LHCN-M2 (cell line): ENCODE measurements at places on chromosomes 5 and 9. TPM values are rescaled to one million over a fixed set of nuclear protein-coding genes. Genes with fewer than 3 reads are reported as not detected.

The FBN2 gene
- total RNA-seq: 25.4 and 27.4 TPM in 2 replicates

The CCDC183 gene
- total RNA-seq: 1.4 TPM in 1 of 2 replicates, not detected in the other

The SLC6A19 gene
- not detected in 2 replicates for total RNA-seq

The CCNG1 gene
- 259 and 279 TPM in 2 replicates for total RNA-seq

The PCDHA4 gene
- 0.26 and 0.40 TPM in 2 replicates for total RNA-seq

The HSD17B3 gene
- total RNA-seq: not detected in 2 replicates

The SLC12A2 gene
- 32.9 and 40.8 TPM in 2 replicates for total RNA-seq

The SEMA6A gene
- 0.13 TPM in 1 of 2 replicates, not detected in the other for total RNA-seq

The ECPAS gene
- 47.6 and 48.5 TPM in 2 replicates for total RNA-seq

The GKAP1 gene
- total RNA-seq: 0.06 and 0.46 TPM in 2 replicates

The OBP2B gene
- not detected in 2 replicates for total RNA-seq

The PCDHB12 gene
- total RNA-seq: 3.1 and 3.6 TPM in 2 replicates

The PTPN3 gene
- 0.29 and 0.38 TPM in 2 replicates for total RNA-seq

The FRRS1L gene
- under 0.01 TPM in 1 of 2 replicates, not detected in the other for total RNA-seq

The LECT2 gene
- total RNA-seq: not detected in 2 replicates

The PDZD2 gene
- not detected in 2 replicates for total RNA-seq

The C9orf50 gene
- not detected in 2 replicates for total RNA-seq

The SLC24A2 gene
- 0.06 TPM in 2 replicates for total RNA-seq

- peak; percentile 88 for DNase-seq
Observed at GRCh38 chr5:176501333-176501732, 35.9 kb downstream of the RNF44 start.

GRCh38 chr9:111034170-111034897, 3.9 kb downstream of the LPAR1 start:
- DNase-seq: no peak

- no peak for DNase-seq
Observed at GRCh38 chr5:177958696-177959095, 37.3 kb downstream of the PROP1 start.

GRCh38 chr9:2857564-2858198, 13.8 kb upstream of the PUM3 start:
- peak; percentile 63 for DNase-seq

GRCh38 chr9:74032421-74032820, 464.7 kb upstream of the RORB start:
- DNase-seq: no peak

DNA sequence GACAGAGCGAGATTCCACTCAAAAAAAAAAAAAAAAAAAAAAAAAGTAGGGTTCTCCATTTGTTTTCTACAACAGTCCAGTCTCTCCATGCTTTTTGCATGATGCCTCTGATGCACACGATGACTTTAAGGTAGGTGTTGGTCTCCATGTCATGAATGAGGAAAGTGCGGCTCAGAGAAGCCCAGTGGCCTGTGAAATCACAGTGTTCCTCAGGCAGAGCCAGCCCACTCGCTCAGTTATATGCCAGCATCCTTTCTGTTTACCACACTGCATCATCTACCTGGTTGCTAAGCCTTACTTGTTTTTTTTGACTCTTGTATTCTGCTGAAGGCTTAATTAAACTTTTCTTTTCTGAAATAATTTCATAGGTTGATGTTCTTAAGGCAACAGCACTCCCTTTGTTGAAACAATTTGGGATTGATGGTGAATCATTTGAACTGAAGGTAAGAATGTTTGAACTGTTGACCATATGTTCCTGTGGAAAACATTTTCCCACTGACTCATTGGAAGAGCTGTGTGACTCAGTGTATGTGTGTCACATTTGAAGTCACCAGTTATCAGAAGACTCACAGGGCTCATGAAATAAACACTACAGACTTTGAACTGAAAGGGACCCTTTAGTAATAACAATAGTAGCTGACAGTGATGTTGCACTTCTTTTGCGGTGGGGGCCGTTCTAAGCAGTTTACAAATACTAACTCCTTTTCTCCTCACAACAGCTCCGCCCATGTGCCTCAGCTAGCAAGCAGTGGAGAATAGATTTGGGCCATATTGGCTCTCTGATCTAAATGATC, 40.2 kb downstream of the RCL1 start:
- peak; percentile 99 for DNase-seq

GRCh38 chr5:176352116-176352878, 9.3 kb downstream of the KIAA1191 start:
- no peak for DNase-seq

DNA sequence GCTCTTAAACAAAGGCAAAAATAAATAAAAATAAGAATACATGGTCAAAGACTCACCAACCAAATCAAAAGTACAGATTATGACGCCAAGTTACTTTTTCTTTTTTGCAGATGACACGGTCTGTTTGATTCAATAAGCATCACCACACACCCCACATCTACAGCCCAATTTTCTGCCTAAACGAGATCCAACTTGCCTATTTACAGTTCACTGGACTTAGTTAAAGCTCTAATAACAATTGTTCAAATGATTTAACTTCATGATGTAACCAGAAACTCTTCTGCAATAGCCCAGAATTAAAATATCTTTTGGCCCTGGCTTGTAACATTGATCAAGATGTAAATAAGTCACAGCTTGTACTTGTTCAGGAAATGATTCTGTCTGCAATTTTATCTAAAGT, 590.3 kb upstream of the C9orf72 start:
- no peak for DNase-seq

- peak; percentile 49 for DNase-seq
Observed at GRCh38 chr9:83981126-83981871, 694 bp downstream of the RMI1 start.

GRCh38 chr9:138022121-138022741, 144.6 kb downstream of the CACNA1B start:
- DNase-seq: no peak

- no peak for DNase-seq
Observed at GRCh38 chr9:118367383-118367782, 663.2 kb downstream of the TLR4 start.

DNA sequence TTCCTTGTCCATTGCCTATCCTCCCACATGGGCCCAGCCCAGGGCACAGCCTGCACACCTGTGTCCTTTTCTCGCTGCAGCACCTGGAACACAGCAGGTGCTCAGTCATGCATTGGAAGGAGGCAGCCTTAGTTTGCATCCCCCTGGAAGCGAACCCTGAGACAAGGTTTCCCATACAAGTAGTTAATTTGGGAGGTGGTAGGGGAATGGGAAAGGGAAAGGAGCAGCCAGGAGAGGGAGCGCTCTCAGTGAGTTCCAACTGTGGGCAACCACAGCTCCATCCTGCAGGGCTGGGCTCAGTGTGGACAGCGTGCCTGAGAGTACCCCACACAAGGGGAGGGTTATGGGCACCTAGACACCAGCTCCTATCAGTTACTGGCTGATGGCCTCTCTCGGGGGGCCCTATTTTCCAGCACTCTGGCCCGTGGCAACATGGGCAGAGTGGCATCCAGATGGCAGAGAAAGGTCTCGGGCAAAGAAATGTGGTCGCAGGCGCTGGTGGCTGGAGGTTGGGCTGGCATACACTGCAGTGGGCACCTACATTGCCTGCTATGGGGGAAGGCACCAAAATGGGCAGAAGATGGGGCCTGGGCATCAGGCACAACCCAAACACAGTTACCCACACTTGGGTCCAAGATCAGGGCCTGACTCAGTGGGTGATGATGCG, 50.1 kb downstream of the TSPAN17 start:
- DNase-seq: no peak

- DNase-seq: no peak
Observed at GRCh38 chr9:115413304-115413703, 295.3 kb upstream of the TNC start.

DNA sequence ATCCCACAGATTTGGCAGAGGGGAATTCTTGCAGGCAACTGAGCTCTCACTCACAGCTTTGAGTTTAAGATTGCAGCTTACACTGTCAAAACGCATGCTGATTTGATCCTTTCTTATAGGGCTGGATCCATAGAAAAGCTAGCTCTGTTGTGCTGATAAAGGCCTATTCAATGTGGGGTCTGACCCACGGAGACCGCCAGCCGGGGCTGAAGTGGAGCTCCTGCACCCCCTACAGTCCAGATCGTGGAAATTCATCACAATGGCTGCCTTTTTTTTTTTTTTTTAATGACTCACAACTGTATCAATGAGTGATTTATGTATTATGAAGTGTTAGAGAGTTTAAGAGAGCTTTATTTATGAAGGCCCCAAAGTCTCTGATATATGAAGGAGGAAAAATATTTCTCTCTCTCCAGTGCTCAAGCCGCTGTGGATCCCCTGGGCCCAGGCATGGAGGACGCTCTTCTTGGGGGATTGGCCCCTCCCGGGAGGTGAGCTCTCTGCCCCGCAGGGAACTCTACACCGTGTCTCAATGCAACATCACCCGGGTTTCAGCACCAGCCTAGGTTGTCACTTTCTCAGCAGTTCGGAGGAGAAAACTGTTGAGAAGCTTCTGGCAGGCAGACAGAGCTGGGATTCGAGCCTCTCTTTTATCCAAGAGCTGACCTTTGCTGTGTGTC, 700.2 kb downstream of the IRX1 start:
- DNase-seq: no peak

DNA sequence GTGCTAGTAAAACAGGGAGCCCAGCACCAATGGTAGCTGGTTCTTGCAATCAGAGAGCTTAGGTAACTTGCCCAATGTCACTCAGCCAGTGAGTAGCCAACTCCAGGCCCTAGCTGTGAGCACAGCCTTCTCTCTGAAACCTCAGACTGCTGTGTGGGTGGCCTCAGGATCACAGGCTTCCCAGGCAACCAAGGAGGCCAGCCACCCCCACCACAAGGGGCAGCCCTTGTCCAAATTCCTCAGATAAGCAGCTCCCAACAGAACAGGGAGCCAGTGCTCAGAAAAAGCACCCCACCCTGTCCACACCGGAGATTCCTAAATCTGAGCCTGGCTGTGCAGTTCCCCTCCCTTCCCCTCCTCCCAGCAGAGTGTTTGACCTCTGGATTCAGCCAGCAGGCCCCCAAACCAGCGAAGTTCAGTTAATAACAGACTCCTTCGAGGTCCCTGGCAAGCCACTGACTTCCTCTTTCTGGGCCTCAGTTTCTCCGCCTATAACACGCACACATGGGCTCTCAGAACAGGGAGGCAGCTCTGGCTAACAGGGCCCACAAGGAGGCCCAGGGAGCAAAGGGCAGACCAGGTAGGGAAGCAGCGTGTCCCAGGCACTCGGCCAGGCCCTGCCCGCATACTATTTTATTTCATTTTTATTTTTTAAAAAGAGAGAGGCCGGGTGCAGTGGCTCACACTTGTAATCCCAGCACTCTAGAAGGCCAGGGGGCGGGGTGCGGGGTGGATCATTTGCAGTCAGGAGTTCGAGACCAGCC, 2.7 kb downstream of the EEIG1 start:
- DNase-seq: peak; percentile 63

DNA sequence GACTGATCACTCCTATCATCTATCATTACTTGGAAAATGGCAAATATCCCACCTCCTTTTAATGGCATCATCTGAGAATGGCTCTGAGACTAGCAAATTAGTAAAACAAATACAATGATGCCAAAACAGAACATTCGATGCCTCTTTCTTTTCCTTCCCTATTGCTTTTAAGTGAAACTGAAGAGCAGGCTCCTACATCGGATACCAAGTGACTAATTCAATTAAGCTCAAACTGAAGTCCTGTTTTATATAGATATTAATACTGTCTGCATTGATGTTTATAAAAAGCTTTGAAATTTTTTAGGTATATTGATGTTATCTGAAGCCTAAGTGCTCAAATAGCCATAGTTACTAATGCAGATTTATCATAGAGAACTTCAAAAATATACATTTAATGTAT, 43.9 kb downstream of the SAXO1 start:
- DNase-seq: no peak

DNA sequence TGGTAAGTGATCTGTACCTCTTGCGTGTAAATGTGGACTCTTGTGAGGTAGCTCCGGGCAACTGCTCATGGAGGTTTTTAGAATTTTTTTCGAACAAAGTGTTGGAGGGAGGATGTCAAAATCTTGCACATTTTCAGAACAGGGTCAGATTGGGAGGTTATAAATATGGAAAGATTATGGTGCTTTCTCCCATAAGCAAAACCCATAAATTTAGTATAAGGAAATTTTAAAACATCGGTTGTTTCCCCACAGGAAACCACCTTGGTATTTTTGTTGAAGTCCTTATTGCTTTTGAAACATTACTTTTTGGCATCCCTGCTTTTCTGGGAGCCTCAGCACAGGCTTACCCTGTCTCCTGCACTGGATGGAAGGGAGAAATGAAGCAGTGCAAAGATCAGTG, 33.9 kb downstream of the PTTG1 start:
- no peak for DNase-seq

- no peak for DNase-seq
Observed at GRCh38 chr9:112861155-112861554, 29.5 kb downstream of the SLC46A2 start.

DNA sequence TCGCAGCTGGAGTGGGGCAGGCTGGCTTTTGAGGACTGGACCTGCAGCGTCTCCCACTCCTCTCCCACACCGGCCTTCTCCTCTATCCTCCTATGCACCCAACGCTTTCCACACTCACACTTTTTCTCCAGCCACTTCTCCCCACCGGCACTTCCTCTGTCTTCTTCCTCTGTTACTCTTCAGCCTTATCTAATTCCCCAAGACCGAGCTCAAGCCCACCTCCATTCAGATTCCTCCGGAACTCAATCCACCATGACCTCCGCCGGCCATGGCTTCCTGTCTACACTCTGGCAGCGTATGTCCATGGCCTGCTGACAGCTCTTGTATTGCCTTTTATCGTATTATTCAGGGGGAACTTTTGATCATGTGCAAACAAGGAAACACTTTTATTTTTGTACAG, 545 bp upstream of the OR2V1 start:
- no peak for DNase-seq

- peak; percentile 29 for DNase-seq
Observed at GRCh38 chr9:123329329-123329955, 26.6 kb upstream of the CRB2 start.

GRCh38 chr5:105849701-105850100, 1821.0 kb downstream of the EFNA5 start:
- DNase-seq: peak; percentile 52

DNA sequence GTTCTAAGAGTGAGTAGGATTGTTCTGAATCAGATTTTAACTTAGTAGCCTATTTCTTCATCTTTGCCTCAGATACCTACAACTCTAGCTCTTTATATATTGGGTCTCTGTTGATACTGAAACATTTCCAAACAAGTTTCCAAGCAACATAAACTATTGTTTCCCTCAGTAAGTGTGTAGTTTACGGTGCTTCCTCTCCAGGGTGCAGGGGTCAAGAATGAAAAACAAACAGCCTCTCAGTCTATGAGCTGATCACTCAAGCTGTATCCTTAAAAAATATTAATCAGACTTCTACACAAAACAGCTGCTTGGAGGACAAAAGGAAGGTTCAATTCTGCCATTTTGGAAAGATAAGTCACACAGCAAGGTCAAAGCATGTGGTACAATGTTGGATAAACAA, 75.0 kb downstream of the ADAMTS12 start:
- peak; percentile 69 for DNase-seq

DNA sequence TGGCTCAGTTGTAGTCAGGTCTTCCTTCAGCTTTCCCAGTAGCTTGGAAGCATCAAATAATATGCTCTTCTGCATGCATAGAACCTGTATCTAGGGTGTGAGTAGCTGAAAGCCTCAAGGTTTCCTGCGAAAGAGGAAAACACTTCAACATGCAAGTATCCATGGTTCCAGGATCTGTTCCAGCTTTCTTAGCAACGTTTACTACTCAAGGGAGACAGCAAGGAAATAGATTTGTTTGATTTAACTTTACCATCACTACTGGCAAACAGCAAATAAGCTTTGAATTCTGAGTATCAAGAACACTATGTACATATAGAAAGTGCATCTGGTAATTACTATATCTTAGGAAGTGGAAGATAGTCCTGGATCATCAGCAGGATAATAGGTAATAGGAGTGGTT, 341.0 kb downstream of the PRR16 start:
- no peak for DNase-seq
